Omental fat pad (tissue), 4 donors: ENCODE measurements at places on chromosomes 4 and X.

GRCh38 chrX:47808904-47809788 is 27.6 kb upstream of the ZNF81 start:
- no peak for DNase-seq

DNA sequence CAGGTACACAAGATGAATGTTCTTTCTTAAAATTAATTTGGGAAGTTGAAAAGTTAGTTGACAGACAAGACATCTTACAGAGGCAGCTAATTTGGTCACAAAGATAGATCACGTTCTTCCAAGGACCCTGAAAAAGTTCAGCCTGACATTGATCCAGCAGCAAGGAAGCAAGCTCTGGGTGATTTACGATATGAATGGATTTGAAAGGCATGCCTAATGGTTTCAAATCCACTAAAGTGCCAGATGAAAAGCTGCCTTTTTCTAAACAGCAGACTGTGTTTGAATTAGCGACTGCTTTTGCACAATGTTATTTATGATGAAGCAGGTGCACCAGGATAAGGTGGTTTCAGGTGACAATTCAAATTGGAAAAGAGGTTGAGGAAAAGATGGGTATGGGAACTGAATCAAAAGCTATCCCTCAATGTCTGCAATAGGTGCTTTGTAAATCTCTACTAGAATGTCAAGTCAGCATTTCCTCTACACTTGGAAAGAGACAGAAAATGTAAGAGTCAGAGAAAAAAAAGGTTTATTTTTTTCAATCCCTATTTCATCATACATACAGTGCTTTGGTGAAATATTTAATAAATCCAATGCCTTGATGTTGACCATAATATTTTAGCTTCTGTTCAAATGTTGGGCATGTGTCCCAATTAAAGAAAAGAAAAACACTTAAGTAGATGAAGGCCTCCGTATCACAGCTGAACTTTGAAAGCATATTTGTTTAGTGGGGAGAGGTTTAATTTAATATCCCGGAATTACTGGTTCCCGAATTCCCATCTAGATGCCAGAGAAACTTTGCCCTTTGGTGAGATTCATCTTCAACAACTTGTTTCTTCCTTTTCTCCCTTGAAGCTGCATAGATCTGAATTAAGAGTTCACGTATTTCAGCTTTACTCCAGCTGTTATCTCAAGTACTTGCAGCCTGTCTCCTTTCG is 6.0 kb downstream of the RASGEF1B start:
- no peak for DNase-seq

GRCh38 chr4:14910411-14910810 is 91.9 kb upstream of the CPEB2 start:
- DNase-seq = no peak

DNA sequence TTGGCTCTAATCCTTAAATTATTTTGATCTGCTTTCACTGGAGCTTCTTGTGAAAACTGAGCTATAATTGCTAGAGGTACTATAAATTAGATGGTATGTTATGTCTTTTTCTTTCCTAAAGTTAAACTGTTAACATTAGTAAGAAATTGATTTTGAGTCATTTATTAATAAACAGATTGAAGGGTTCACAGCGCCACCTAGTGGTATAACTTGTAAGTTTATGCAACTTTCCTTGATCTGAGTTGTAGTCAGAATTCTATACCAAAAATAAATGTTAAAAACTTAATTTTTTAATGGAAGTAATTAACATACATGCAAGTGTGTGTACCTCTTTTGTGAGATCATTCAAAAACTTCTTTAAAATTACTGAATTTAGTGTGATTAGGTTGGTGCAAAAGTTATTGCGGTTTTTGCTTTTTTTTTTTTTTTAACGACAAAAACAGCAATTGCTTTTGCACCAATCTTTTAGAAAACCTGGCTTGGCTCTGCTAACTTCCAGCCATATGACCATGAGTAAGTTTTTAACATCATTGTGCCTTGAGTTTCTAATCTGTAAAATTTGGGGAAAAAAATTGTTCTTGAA is 151.5 kb downstream of the CENPC start:
- DNase-seq = no peak

DNA sequence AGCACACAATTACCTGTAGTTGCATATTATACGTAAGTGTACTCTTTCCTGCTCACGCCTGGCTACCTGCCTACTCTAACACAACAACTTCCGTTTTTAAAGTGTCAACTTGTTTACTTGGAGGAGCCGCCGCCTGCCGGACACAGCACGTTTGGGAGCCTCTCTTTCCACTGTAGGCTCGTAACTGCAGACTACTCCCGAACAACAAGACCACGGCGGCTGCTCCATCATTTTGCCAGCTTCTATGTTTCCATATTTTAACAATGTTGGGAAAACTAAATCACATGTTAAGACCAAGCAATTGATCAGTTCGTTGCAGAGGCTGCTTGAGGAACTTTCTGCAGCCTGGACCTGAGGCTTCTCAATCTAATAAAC is 841 bp downstream of the MTNR1A start:
- no peak for DNase-seq

GRCh38 chrX:97016106-97016505 is 132.4 kb downstream of the RPA4 start:
- DNase-seq = no peak

DNA sequence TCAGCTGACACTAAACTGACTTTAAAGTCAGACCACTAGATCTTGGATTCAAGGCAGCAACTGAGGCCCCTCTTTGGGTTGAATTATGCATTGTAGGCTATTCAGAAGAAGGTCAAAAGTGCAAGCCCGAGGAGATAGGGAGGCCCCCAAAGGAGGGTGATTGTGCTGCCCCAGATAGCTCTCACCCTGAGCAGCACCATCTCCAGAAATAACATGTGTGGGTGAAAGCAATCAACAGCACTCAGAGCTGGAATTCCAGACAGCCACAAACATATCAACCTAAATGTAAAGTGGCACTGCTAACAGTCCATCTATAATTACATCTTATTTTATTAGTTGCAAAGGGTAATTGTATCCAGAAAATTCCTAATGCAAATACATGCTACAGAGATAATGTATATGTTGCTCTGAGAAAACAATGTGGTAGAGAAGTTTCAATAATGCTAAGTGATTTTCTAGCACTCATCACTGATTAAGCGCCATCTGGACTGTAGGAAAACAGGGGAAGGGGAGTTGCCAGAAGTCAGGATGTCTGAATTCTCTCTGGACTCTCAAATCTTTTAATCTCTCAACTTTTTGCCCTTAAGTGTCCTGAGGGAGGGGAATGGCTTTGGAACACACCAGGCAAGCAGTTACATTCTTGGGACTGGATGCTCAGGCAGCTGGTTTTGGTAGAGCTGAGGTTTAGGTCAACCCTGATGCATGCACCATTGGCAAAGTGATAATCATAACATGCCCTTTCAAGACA is 61.8 kb upstream of the SFRP2 start:
- DNase-seq = no peak

- no peak for DNase-seq
Measured at GRCh38 chr4:185711726-185712125, 100.3 kb downstream of the SORBS2 start.

GRCh38 chr4:101304916-101305315 is 42.4 kb downstream of the PPP3CA start:
- no peak for DNase-seq

DNA sequence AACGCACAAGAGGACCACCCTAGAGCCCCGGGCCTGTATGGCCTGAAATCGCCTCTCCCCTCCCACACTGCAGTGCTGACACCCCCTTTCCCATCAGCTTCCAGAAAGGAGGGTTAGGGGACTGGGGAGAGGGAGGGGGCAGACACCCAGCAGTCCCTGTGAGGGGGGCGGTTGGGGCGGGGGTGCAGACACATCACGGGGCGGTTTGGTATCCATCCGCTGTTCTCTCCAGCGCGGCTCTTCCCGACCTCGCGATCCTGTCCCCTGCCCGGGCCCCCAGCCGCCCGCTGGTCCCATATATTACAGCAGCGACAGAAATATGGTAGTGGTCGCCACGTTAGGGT is 404 bp upstream of the GPRASP2 start:
- DNase-seq = no peak

DNA sequence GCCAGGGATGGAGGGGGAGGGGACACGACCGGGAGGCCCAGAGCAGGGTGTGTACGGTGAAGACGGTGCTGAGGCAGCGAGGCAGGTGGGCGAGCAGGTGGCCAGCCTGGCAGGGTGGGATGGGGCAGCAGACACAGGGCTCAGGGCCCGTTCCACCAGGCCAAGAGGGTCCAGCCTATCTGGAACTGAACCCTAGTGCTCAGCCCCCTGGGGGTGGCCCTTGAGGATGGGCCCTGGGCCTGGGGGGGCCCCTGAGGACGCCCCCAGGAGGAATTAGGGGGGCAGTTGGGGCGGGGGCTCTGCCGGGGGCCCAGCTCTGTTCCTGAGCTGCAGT is 3.0 kb upstream of the HGFAC start:
- no peak for DNase-seq

DNA sequence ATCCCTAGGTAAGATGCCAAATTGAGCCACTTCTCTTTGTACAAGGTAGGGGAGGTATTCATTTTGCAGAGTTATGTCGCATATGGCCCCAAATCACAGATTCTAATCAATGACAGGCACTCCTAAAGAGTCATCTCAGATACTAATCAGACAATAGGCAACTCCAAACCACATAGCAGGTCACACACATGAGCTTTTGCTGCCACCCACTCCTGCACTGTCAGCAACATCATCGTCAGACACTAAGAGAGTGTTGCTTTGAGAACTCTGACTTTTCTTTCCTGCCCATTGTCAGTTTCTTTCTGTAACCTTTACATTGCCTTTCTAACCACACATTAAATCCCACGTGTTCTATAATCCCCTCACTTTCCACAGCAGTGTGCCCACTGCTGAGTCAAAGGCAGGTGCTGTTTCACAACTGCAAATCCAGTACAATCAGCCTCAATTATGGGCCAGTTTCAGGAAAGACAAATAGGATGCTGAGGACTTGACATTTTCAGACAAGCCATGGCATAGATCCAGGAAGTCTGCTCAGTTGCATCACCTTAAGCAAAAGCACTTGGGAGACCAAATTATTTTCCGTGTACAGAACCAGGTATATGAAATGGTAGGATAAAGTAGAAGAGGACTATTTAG is 23.5 kb downstream of the TMEM31 start:
- DNase-seq = no peak

DNA sequence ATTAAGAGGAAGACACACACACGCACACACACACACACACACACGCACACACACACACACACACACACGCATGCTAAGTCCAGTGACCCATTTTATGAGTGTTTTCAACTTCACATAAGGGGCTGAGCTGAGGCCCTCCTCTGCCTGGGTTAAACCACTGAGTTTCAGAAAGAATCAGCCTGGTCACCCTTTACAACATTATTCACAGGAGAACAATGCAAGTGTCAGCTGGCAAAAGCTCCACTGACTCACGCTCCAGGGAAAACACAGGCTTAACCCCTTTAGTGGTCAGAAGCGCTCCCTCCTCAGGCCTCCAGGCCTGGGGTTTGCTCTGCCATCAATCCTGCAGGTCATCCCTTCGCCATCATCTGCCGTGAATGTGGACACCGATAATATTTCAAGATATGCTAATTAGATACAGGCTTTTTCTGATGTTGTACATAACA is 46.9 kb downstream of the ACOX3 start:
- DNase-seq = no peak

GRCh38 chr4:137267024-137267423 is 265.3 kb downstream of the PCDH18 start:
- no peak for DNase-seq

DNA sequence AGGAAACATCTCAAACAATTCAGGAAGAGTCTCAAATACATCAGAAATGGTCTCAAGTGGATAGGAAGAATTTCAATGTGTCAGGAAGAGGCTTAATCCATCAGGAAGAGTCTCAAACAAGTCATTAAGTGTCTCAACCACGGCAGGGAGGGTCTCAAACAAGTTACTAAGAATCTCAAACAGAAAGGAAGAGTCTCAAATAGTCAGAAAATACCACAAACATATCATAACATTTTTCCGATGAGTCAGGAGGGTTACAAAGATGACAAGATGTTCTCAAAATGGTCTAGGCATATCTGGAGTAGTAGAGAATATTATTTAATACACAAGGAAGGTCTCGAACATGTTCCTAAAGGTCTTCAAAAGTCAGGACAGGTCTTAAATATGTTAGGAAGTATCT is 109.3 kb upstream of the USP9X start:
- no peak for DNase-seq

DNA sequence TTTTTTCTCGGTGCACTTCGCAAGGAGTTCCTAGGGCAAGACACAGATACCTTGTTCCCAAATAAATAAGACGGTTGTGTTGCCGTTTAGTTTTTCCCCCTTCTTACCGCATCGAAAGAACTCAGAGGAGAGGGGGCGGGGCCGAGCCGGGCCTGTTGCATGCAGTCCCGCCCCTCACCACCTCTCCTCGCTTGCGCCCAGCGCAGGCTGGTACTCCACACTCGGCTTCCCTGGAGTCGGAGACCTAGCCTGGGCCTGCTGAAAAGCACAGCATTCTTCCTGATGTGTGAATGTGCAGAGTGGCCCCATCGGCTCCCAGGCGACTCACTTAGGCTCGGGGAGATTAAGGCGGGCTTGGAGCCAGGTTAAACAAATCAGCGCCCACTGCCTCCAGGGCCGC is 26.1 kb upstream of the VMA21 start:
- no peak for DNase-seq

DNA sequence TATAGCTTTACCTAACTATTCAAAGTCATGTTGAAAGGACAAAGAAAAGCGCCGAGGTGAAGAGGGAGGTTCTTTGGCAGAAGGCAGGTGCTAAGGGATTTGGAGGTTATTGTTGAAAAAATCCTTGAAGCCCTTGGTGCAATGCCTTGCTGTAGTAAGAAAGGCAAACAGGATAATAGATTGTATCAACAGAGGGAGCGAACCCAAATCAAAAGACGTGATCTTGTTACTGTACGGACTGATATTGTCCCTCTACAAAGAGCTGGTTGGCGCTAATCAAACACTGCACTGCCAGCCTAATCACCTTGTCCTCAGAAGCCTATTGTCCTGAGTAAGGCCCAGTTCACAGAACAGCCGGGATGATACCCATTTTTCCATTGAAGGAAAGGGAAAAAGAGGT is 182.9 kb downstream of the ZIC3 start:
- DNase-seq = no peak

DNA sequence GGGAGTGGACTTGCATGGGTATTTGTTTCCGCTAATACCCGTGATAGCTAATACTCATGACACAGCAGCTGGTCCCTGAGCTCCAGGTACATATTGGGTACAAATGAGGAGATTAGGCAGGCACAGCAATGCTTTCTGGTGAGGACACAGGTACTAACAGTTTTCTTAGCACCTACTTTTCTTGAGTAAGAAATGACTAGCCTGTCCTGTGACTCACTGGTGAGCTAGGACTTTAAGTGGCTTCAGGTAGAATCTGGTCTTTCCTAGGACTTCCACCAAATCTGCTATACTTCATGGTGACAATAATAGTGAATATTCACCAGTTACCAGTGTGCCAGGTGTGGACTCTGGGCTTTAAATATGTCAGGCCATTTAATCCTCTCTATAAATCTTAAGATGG is 407.4 kb upstream of the NR3C2 start:
- no peak for DNase-seq
